Stimulated activated CD4-positive, alpha-beta T cell treated with anti-CD3 and anti-CD28 coated beads, Interleukin-12 subunit alpha, Interleukin-12 subunit beta, amount 100 ng/mL, for 24 hours (primary cell): ENCODE measurements at places on chromosomes 1 and 21.

GRCh38 chr1:62407398-62408009 is 29.3 kb upstream of the USP1 start:
- no peak for DNase-seq

GRCh38 chr1:246794048-246794827 is 70.0 kb downstream of the SCCPDH start:
- no peak for DNase-seq

GRCh38 chr21:26057477-26058170 is 112.9 kb downstream of the APP start:
- no peak for DNase-seq

DNA sequence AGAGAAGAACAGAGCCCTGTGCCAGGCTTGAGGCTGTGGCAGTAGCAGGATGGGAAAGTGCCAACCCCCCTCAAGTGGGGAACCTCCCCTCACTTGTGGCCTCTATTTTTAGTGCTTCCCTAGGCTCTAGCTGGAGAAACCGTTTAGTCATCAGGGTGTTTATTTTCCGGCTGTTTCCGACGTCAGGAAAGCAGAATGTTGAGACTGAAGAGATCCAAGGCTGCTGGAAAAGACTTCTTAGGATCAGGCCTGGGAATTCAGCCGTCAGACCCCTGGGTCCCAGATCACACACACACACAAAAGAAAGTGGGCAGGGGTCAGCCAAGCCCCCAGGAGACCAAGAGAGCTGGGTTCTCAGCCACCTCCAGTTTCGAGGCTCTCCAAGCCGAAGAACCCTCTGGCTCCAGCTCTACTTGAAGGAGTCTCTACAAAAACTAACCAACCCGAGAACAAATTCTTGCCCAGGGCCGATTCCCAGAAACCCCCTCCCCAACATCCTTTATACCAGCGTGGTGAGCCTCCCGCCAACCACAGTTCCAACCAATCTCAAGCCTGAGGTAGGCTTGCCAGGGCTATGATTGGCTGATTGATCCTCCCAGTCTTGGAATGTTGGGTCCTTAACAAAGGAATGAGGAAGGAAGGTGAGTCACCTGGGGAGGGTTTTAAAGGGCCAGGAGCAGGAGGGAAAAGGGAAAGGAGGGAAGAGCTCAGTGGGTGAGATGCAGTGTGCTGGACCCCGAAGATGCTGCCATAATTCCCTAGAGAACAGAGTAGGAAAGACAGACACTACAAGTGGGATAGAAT is 2.5 kb upstream of the MEF2D start:
- DNase-seq: no peak

DNA sequence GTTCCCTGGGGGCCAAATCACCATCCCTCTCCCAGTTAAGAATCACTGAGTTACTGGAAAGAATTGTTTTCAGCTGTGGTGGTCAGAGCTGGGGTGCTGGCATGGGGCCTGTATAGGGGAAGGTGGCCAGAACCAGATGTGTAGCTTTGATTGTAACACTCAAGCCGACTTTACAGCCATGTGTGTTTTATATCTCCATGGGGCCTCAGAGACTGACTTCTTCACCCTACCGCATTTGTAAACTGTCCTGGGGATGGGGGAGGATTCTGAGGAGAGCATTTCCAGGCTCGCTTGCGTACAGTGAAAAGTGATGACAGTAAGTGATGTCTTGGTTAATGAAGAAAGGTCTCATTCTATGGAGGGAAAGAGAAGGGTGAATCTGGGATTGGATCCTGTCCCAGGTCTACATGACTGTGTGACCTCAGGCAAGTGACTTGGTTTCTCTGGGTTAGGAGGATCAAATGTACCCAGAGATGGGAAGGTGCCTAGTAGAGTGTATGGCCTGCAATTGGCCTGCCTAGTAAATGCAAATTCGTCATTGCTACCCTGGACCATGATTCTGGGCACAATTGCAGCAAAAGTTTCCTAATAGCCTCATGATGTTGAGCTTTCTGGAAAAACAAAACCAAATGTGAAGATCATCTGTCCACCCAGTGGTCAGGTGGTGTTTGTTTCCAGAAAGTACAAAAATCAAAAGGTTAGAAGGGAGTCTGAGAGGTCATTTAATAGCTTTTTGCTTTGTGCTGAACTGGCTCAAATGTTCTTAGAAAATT is 49.7 kb upstream of the RCC2 start:
- no peak for DNase-seq
